ENCODE measurements at places on chromosomes 1 and 21.

DNA sequence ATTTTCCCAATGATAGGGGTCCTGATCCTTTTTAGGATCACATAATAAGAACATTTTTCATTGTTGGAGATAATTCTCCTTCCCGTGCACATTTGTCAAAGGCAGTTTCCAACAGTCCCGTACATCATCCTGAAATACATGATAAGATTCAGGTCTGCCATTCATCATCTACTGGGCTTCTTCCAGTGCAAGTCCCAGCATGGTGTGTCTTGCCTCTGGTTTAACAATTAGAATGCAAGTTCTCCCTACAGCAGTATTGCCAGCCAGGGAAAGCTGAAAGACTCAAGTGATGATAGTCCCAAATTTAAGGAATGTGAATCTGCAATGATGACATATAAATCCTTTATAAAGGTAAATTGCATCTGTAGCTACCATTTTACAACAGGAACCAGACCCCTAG, 146.2 kb downstream of the DAB1 start:
- no peak for DNase-seq

- DNase-seq, result no peak
Measured at GRCh38 chr21:27306206-27306605, 339.3 kb upstream of the ADAMTS5 start.

GRCh38 chr1:189117072-189117770, 1360.4 kb downstream of the BRINP3 start:
- no peak for DNase-seq

GRCh38 chr1:44785029-44785380, 3.0 kb downstream of the BEST4 start:
- no peak for DNase-seq

GRCh38 chr21:38080888-38081287, 164.6 kb upstream of the KCNJ6 start:
- no peak for DNase-seq

DNA sequence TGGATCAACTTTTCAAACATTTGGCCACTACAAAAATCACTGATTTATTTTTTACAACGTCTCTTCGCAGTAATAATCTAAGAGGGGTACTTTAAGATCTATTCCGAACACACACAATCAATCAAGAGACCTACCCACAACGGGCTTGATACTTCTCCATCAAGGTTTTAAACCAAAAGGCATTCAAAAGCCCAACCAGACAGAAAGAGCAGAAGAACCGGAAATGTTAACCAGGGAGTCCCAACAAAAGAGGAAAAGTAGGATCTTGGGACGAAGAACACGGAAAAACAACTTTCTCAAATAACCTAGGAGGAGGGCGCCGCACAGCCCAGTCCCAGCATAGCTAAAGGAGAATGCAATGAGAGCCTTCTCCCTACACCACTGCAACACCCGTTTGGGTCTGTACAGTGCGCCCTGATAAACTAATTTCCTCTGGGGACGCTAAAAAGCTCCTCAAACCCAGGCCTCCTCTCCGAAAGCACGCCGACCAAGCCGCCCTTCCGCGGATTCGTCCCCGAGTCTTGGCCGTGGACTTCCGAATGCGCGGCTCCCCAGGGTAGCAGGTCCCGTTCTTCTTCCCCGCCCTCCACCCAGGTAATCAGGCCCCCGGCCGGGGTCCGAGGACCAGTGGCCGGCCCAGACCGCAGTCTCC, 623 bp downstream of the RPL22 start:
- peak; percentile 60 for DNase-seq

- DNase-seq, result no peak
Measured at GRCh38 chr1:204206121-204206520, 7.7 kb downstream of the GOLT1A start.

DNA sequence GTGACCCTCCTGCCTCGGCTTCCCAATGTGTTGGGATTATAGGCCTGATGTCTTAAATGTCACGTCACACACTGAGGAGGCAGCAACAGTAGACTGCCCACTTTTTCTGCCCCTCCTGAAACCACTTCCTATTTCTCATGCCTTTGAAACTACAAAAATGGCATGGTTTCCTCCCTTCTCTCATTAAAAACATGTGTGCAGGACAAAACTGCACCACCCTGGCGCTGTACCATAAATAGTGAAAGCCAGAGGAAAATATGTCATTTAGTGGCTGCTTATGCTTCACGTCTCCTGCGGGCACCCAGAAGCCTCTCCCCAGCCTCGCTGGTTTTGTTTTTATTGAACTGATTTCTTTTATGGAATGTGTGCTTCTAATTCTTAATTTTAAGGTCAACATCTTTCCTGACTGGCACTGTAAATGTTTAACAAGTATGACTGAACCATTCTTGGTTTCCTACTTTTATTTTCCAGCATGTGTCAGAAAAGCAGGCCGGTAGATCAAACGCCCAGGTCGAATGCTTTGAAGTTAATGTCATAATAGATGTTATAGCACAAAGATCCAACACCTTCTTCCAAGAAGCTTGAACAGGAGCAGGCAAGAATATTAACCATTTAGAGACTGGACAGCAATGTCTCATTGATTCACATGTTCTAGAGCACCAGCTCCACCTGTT, 59.6 kb upstream of the C1orf87 start:
- DNase-seq, result no peak

GRCh38 chr1:151968058-151968457, 25.6 kb downstream of the S100A10 start:
- DNase-seq, result peak; percentile 75

GRCh38 chr1:239672256-239672655, 285.9 kb downstream of the CHRM3 start:
- DNase-seq, result no peak

GRCh38 chr1:100387657-100388350, 35.5 kb downstream of the CDC14A start:
- no peak for DNase-seq

- no peak for DNase-seq
Measured at GRCh38 chr1:17582124-17582774, 42.8 kb downstream of the ARHGEF10L start.

DNA sequence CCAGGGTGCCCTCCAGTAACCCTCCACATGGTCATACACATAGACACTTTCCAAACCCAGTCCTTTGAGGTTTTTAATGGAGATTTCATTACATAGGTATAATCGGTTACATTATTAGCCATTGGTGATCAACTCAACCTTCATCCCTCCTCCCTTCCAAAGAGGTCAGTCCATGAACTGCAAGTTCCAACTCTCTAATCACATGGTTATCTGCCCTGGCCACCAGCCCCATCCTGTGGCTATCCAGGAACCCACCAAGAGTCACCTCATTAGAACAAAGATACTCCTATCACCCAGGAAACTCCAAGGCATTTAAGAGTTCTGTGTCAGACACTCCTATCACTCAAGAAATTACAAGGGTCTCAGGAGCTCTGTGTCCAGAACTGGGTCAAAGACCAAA, 12.2 kb downstream of the ATP1A4 start:
- no peak for DNase-seq

DNA sequence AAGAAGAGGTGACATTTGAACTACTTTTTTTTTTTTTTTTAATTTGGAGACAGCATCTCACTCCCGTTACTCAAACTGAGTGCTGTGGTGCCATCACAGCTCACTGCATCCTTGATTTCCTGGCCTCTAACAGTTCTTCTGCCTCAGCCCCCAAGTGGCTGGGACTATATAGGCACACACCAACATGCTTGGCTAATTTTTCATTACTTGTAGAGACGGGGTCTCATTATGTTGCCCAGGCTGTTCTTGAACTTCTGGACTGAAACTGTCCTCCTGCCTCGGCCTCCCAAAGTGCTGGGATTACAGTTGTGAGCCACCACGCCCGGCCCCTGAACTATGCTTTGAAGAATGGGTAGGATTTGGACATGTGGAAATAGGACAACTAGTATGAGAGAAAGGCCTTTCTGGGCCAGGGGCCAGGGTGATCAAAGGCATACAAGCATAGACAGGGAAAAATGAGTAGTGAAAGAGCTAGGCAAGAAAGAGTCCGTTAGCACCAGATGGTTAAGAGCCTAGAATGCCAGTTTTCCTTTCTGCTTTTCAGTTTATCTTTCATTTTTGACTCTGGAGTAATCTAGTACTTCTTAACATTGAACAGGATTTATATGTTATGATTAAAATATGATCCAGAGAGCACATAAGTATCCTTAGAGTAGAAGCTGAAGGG, 6.3 kb downstream of the RABGAP1L start:
- DNase-seq, result no peak

DNA sequence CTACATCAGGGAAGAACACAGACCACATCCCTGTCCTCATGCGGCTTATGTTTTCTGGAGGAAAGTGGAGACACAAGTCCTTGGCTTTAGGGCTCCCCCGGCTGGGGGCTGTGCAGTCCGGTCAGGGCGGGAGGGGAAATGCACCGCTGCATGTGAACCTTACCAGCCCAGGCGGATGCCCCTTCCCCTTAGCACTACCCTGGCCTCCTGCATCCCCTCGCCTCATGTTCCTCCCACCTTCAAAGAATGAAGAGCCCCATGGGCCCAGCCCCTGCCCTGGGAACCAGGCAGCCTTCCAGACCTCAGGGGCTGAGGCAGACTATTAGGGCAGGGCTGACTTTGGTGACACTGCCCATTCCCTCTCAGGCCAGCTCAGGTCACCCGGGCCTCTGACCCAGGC, 45.5 kb downstream of the TNNT2 start:
- no peak for DNase-seq

DNA sequence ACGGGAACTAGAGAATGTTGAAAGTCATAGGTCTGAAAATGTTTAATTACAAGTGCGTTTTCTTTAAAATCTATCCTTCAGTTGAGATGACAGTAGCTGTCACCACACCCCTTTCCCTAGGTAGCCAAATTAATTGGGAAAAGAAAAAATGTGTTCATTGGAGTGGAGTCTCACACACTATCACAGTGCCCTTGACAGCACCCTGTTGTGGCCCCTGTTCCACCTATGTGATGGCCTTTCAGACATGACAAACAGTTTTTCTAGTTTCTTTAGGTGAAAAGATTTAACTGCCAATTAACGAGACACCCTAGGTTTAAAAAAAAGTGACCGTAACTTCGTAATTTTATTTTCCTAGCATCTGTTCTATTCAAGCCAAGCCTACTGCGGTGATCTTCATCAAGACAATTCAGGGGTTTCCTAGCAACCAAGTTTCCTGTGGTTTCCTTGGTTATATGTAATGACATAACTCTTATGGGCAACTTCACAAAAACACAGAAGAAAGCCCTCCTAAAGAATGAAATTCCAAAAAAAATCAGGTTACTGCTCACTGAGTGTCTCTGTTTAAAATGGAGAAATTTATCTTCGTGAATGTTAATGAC, 298.3 kb downstream of the PDE4B start:
- DNase-seq, result no peak

- DNase-seq, result no peak
Measured at GRCh38 chr1:221715321-221716169, 26.3 kb downstream of the DUSP10 start.

DNA sequence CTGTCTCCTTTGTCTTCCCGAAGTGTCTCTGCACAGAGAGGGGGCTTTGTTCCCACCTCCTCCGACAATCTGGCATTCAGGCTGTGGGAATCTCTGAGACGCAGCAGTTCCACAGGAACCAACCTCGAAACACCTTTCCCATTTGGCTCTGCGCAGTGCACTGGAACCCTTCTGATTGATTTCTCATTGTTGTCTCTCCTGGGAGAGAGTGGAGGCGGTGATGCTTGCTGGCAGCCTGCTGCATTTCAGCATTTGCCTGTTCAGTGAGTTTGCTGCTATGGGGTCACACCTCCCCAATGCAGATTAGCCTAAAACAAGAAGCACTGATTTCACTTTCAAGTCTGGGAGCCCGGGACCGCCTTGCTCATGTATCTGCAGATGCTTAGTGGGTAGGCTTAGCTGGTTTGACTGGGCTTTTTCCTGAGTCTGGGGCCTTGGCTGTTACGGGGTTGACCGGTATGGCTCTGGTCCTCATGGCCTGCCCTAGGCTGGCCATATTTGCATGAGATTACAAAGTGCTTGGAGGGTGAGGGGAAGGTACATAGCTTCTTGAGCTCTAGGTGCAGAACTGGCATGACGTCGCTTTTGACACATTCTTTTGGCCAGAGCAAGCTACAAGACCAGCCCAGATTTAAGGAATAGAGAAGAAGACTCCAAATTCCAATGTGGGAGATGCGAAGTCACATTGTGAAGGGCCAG, 695.3 kb downstream of the PTPRU start:
- no peak for DNase-seq

- DNase-seq, result peak; percentile 40
Measured at GRCh38 chr1:234925440-234926263, 203.0 kb downstream of the TOMM20 start.

DNA sequence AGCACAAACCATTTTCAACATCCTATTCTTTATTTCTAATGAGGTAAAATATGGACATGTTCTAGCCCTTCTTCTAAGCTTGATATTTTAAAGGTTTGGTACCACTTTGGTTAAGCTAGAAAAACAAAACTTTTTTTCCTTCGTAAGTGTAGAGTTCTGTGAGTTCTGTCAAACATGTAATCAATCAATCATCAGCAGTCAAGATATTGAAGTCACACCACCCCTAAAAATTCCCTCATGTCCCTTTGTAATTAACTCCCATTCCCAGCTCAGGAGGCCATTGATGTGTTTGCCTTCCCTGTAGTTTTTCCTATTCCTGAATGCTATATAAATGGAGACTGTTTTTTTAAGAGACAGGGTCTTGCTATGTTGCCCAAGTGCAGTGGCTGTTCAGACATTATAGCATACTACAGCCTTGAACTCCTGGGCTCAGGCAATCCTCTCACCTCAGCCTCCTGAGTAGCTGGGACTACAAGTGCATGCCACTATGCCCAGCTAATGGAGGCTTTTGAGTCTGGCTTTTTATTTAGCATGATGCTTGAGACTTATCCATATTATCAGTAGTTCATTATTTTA, 23.0 kb downstream of the IVNS1ABP start:
- no peak for DNase-seq

DNA sequence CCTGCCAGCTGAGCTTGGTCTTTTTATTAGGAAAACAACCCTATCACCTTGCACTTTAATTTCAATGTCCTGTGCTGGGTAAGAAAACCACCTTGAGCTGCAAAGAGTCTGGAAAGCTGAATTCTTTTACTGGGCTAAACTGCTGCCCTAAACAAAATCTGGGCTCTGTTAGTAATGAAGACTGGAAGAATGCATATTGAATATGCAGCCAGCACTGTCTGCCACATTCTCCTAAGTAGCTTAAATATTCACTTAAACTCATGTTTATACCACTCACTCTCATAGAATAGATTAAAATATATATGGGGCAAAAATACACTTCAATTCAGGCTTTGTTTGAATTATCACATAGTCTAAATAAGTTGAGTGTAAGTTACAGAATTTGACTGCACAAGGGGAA, 158.0 kb downstream of the TGFB2 start:
- no peak for DNase-seq

- DNase-seq, result no peak
Measured at GRCh38 chr1:232705815-232706575, 76.1 kb upstream of the SIPA1L2 start.

GRCh38 chr1:175579956-175580750, 163.2 kb downstream of the TNR start:
- no peak for DNase-seq

GRCh38 chr1:23424293-23425192, at the start of gene TCEA3:
Gene TCEA3, minus strand, starts transcription at chr1:23424748. Its CDS starts 115 bp downstream, at chr1:23424633.
- DNase-seq, result no peak

- DNase-seq, result no peak
Measured at GRCh38 chr1:164868990-164869389, 310.0 kb downstream of the PBX1 start.

Data from activated CD8-positive, alpha-beta memory T cell treated with anti-CD3 and anti-CD28 coated beads, Interleukin-2, amount 10 ng/mL, durations not matched to agents 7 days and 5 days (primary cell).